Spinal cord (tissue), 10 donors: ENCODE measurements at places on chromosomes 7 and 10. TPM values are rescaled to one million over a fixed set of nuclear protein-coding genes. Genes with fewer than 3 reads are reported as not detected.

Gene SNCG
- 94.8 TPM for total RNA-seq

Gene DDX56
- 60.3 TPM for total RNA-seq

Gene HDAC9
- total RNA-seq: 58.5 TPM

Gene NAT16
- total RNA-seq: 0.40 TPM

Gene IFIT1
- total RNA-seq: 35.3 TPM

Gene SCRN1
- 144 TPM for total RNA-seq

Gene STOX1
- total RNA-seq: 11.7 TPM

DNA sequence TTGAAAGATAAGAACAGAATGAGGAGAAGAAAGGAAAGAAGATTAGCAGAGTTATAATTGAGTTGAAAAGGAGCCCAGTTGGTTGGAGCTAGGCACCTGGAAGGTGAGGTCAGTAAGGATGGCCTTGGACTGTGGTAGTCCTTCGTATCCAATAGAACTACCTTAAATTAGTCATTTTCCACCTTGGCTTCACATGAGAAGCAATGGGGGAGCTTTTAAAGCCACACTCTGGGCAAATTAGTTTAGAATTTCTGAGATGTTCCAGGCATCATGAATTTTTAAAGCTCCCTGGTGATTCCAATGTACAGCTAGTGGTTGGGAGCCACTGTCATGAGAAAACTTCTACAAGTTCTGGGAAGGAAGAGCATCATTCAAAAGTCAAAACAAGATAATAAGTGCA lies 27.3 kb upstream of the CYP3A5 start:
- DNase-seq: no peak

GRCh38 chr10:132507956-132508490 lies 29.6 kb upstream of the INPP5A start:
- DNase-seq: no peak

GRCh38 chr10:132652936-132653590 lies 115.5 kb downstream of the INPP5A start:
- no peak for DNase-seq

- DNase-seq: no peak
Observed at GRCh38 chr7:73892003-73892999, 31.3 kb downstream of the TMEM270 start.

DNA sequence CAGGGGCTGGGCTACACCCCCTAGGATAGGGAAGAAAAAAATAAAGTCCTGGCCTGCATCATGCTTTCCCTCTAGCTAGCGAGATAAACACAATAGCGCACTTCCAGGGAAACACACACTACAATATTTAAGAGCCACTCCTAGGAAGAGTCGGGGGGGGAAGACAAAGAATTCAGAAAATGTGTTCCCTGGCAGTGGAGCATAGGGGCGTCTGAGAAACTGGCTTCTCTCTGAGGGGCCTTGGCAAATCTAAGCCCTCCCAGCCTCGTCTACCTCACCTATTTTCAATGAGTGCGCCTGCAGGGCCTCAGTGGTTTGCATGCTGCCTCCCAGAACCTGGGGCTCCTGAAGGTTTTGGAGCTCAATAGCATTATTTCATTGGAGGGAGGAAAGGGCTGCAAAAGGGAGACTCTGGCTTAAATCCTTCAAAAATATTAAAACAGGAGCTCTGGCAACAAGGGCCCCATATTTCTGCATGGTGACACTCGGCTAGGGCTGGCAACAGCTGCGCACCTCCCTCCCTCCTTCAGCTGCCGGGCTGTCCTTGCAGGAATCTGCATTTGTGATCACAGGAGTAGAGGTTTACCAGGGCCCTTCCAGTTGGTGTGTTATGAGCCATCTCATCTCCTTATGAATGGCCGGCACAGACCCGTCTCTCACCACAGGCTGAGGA lies 10.8 kb downstream of the ANXA11 start:
- DNase-seq: no peak

DNA sequence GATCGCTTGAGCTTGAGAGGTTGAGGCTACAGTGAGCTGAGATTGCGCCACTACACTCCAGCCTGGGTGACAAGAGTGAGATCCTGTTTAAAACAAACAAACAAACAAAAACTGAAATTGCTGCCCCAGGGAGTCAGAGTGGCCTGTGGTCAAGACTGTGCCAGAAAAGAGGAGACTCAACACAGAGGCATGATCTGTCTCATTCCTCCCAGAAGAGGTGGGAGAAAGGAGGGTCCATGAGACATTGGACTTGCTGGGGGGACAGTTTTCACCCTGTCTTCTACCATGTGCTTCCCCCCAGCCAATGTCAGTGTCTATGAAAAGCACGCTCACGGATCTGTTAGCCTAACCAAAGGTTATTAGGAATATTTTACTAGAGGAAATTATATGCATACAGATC lies 3.2 kb downstream of the ZNF853 start:
- no peak for DNase-seq

- DNase-seq: no peak
Observed at GRCh38 chr10:73379064-73379748, 20.5 kb upstream of the CFAP70 start.

DNA sequence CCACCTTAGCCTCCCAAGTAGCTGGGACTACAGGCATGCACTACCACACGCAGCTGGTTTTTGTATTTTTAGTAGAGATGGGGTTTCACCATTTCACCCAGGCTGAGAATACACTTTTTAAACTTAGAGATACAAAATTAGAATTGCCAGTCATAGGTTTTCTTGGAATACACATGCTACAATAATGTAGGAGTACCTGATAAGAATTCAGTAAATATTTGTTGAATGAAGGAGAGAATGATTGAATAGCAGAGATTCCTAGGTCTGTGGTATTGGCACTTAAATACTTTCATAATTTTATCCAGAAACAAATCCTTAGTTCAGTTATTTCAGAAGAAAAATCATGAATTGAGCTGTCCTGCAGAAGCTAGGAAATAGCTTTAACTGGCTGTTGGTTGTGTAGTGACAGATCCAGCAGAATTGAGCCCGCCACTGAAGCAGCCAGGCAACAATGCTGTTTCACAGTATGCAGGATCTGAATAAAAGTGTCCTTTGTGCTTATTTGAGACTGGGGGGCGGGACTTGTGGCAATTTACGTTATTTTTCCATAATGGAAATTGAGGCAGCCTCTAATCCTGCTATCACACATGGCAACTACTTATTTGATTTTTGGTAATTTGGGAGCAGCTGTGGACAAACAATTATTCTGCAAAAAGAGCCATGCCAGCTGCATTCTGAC lies 31.5 kb downstream of the NRF1 start:
- peak; percentile 10 for DNase-seq

GRCh38 chr7:99120501-99120900 lies 23.4 kb downstream of the SMURF1 start:
- DNase-seq: no peak

DNA sequence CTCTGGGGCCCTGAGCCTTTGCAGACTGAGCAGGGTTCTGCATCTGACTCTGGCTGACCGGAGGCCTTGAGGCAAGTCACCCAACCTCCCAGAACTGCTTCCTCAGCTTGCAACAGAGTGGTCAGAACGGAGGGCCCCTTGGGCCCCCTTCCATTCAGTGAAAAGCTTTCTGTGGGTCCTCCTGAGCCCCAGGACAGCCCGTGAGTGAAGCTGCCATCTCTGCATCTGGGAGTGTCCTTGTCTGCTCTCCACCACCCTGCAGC lies 224.7 kb downstream of the DNAJB6 start:
- DNase-seq: no peak
